ENCODE measurements at places on chromosomes 5 and 9.

- no peak for DNase-seq
Measured at GRCh38 chr5:65125591-65126541, 355.9 kb downstream of the ADAMTS6 start.

- DNase-seq = no peak
Measured at GRCh38 chr9:38017885-38018186, 51.2 kb downstream of the SHB start.

- no peak for DNase-seq
Measured at GRCh38 chr9:132937463-132937901, 6.9 kb downstream of the TSC1 start.

GRCh38 chr9:104555521-104555920, 13.4 kb upstream of the OR13C8 start:
- no peak for DNase-seq

DNA sequence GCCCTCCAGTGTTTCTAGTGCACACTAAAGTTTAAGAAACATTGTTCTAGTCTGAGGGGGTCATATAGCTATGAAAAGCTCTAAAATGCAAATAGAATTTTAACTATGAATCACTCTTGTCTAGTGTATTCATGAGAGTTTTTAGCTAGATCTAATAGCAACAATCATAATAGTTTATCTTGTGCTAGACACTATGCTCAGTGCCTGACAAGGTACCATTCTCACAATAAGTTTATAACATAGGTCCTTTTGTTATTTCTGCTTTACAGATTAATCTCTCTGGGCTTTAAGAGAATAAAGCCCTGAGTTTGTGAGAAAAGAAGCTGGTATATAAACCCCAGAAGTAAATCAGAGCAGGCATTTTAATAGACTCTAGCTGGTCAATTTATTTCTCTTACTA, 2120.7 kb downstream of the MAT2B start:
- no peak for DNase-seq

DNA sequence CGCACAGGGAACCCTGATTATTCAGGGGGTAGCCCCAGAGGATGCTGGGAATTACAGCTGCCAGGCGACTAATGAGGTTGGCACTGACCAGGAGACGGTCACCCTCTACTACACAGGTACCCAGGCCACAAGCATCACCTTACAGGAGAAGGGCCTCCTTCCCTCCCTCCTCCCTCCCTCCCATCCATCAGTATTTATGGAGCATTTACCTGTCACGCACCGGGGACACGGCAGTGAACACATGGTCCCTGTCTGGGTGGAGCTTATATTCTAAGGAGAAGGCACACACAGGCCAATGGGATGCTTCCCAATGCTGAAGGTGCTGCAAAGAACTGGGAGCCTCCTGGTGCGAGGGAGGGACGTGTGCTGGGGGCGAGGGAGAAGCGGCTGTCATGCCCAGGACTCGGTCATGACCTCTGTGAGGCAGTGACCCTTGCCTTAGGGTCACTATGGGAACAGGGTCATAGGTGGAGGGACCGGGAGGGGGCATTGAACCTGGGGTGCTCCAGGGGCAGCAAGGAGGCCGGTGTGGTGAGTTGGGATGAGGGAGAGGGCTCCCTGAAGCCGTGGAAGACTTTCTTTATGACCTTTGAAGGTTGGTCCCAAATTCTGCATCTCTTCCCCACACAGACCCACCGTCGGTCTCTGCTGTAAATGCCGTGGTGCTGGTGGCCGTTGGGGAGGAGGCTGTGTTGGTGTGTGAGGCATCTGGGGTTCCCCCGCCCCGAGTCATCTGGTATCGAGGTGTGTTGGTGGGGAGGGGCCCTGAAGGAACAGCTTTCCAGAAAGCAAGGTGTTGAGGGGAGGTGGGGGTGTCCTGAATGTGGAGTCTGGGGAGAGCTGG, 41.5 kb downstream of the HMCN2 start:
- DNase-seq = no peak

DNA sequence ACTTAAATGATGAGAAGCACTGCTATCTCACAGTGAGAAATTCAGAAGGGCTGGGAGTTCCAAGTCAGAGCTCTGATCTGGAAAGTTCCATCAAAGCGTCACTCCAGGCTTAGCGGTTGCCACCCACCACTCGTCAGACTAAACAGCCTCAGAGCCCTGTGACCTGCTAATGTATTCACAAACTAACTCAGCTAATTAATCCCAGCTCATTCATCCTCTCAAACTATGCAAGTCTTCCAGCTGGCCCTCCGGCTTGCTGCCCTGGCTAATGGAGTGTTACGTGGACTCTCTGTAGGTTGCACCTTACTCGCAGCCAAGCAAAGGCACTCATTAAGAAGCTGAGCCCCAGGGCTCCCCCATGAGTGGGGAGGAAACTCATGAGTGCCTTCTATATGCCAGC, 82.2 kb upstream of the GABRP start:
- no peak for DNase-seq

- DNase-seq = no peak
Measured at GRCh38 chr5:94184870-94185269, 433.5 kb downstream of the KIAA0825 start.

- DNase-seq = peak; percentile 54
Measured at GRCh38 chr5:28766565-28767158, 1728.3 kb upstream of the CDH9 start.

DNA sequence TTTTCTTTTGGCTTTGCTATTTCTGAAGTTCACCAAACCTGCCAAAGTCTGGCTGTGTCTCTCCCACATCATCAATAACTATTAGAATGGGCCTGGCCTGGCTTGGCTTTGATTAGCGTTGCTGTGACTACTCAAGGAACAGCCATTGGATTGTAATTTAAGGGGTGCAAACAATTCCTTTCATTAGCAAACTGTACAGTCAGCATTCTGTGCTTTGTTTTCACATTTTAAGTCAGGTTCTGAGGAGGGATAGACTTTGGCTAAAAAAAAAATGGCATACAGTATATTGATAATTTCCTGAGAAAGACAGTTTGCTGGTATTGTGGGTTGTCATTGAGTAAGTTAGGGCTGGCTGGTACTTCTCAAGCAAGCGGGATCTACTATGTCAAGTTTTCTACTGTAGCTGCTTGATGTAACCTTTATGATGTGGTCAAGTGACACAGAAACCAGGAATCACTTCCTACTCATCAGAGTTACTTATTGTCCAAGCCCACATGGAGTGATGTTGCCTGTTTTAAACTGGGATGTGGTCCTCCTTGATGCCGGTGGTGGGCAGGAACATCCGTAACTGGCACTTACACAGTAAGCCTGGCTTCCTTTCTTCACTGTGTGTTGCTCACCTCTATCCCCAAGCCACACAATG, 161.4 kb downstream of the CD180 start:
- DNase-seq = no peak

- DNase-seq = no peak
Measured at GRCh38 chr5:127014573-127014972, 15.8 kb downstream of the MARCHF3 start.

DNA sequence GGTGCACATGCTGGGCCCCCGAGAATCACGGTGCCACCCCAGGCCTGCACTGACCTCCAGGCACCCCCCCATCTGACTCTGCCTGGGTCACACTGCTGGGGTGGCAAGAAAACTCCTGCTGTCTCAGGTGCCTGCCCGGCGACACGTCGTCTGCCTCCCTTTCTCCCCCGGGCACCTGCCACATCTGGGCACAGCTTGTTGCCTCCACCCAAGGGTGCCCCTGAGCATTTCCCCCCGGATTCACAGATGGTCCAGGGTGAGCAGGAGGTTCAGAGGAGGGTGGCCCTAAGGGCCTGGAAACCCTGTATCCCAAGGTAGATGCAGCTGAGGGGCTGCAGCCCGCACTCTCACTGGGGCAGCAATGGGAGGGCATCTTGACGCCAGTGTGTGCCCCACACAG, 14.9 kb upstream of the QSOX2 start:
- DNase-seq = no peak

- no peak for DNase-seq
Measured at GRCh38 chr5:1930880-1931603, 48.3 kb upstream of the IRX4 start.

GRCh38 chr5:177511181-177511580, 1.6 kb upstream of the DOK3 start:
- DNase-seq = no peak

- DNase-seq = no peak
Measured at GRCh38 chr9:73133022-73133651, 18.5 kb upstream of the ANXA1 start.

- no peak for DNase-seq
Measured at GRCh38 chr9:133681658-133682306, 45.6 kb downstream of the DBH start.

GRCh38 chr5:15008476-15008875, 136.9 kb upstream of the ANKH start:
- peak; percentile 93 for DNase-seq

DNA sequence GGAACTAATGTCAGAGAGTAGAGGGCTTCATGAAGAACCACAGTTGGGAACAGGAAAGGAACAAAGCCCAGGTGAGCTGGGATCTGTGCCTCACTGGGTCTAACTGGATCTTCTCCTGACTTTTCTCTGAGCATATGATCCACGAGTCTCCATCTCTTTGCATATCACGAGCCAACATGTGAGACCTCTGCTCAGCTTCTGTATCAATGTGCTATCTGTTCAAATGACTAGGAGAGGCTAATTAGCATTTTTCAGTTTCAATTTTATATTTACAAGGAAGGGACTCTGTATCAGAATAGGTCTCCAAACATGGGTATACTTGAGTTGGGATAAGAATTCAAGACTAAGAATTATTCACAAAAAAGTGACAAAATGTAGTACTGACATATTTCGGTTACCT, 73.8 kb upstream of the SGCD start:
- DNase-seq = no peak

DNA sequence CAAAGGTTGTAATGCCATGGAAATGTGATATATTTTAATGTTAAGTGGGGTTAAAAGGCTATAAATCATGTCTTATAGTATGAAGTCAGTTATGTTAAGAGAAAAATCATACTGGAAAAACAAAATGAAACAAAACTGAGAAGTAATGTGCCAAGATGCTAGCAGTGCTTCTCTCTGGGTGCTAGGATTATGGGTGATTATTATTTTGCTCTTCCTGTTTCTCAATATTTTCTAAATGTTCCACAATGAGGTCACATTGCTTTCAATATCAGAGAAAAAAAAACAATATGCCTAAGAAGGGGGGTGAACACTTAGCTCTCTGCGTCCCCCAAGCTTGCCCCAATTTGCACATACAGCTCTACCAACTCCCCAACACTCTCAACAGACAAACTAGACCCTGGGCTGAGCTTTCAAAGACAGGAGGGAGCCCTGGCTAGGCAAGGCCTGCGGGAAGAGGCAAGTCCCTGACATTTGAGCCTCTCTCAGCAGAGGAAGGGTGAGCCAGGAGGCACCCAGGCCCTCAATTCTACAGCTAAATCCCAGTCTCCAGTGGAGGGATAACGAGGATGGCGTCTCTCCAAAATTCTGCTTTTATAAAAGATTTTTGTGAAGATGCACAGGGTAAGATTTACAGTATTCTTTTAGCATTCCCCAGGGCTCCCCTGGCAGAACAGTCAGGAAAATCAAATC, 24.4 kb downstream of the WHRN start:
- DNase-seq = no peak

GRCh38 chr9:130208600-130209347, 36.6 kb downstream of the NCS1 start:
- DNase-seq = no peak

DNA sequence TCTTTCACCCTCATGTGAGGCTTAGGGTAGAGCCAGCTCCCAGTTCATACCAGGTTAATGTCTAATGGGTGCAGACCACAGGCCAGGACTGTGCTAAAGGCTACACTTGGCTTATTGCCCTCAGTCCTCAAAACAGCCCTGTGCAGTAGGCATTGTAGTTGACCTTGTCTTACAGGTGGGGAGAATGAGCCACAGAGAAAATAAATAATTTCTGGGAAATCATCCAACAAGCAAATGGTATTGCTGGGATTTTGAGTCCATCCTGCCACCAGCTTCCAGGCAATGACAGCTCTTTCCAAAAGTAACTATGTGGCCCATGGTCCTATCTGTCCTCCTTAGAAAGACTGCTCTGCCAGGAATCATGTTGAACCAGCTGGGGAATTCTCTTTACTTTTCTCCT, 450.0 kb downstream of the GADD45G start:
- no peak for DNase-seq

DNA sequence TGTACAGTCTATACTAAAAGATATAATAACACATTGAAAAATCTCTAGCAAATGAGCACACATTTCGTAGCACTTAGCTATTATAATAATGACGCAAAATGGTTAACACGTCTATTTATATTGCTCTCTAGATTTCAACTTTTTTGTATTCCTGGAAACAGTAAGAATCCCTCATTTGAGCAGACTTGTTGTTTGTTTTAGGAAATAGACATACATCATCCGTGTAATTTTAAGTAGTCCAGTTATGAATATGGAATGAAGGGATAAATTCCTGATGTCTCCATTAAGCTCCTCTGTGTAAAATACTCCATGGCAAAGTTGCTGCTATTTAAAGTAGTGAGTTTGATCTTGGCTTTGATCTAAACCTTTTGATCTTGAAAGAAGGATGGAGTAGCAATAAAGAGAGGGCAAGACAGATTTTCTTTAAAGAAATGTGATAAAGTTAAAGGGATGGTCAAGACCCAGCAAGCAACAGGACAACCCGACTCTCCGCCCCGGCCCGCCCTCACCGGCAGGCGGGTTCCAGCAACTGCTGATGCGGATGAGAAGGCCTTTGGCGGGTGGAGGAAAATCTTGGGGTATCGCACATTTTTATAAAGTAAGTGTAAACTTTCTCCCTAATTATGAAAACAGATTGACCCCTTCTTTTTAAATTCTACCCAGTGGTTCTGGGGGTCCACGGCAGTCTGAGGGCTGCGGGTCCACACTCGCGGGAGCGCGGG, 277.4 kb downstream of the AOPEP start:
- DNase-seq = peak; percentile 86

DNA sequence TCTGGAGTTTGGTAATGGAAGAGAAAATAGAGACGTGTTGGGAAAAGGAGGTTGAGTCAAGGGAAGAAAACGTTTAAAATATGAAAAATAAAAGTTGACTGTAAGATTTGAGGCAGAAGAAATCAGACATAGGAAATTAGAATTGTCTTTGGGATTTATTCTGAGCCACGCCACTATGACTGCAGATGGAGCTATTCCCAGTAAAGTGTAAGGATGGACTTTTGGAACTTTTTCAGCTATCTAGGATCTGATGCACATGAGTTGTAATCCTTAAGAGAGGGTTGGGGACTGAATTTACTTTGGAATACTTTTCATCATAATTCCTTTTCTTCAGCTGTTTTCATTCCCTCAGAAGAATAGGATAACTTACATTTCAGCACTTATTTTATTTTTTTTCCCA, 336.7 kb downstream of the FAM170A start:
- DNase-seq = no peak

GRCh38 chr5:17177501-17178372, 39.7 kb upstream of the BASP1 start:
- DNase-seq = no peak

- no peak for DNase-seq
Measured at GRCh38 chr5:149229298-149229937, 42.2 kb upstream of the AFAP1L1 start.

All from SW480 (cell line).